ENCODE measurements at places on chromosomes 3 and 15. TPM values are rescaled to one million over a fixed set of nuclear protein-coding genes. Genes with fewer than 3 reads are reported as not detected.

The CYP8B1 gene
- total RNA-seq, result not detected

The LMCD1 gene
- 4.8 TPM for total RNA-seq

The CCR9 gene
- not detected for total RNA-seq

The GXYLT2 gene
- not detected for total RNA-seq

The SYNPR gene
- total RNA-seq, result not detected

The KNG1 gene
- total RNA-seq, result not detected

The LARP6 gene
- total RNA-seq, result 4.4 TPM

DNA sequence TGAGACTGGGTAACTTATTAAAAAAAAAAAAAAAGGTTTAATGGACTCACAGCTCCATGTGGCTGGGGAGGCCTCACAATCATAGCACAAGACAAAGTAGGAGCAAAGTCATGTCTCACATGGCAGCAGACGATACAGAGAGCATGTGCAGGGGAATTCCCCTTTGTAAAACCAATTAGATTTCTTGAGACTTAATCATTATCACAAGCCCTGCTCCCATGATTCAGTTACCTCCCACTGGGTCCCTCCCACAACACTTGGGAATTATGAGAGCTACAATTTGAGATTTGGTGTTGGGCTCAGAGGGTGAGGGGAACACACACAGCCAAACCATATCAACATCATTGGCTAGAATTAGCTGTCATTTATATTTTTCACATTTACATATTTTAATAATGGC, 221.0 kb downstream of the RSRC1 start:
- DNase-seq, result no peak

DNA sequence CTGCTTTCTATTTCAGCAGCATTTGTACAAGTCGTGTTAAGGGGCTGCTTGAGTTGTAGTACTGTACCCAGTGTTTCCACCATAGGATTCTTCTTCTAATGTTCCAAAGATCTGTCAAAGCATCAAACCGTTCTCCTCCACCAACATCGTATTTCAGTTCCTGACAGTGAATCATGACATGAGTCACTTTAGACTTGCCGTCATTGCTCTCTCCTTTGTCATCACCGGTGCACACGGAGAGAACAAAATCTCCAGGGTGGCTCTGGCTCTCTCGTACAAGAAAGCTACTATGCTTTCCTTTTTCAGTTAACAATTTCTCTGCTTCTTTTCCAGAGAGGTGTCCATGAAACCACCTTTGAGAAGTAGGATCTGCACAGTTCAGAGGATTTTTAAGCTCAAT, 270.9 kb upstream of the CCDC54 start:
- DNase-seq, result no peak

GRCh38 chr15:96089405-96090058, 241.0 kb upstream of the NR2F2 start:
- no peak for DNase-seq

DNA sequence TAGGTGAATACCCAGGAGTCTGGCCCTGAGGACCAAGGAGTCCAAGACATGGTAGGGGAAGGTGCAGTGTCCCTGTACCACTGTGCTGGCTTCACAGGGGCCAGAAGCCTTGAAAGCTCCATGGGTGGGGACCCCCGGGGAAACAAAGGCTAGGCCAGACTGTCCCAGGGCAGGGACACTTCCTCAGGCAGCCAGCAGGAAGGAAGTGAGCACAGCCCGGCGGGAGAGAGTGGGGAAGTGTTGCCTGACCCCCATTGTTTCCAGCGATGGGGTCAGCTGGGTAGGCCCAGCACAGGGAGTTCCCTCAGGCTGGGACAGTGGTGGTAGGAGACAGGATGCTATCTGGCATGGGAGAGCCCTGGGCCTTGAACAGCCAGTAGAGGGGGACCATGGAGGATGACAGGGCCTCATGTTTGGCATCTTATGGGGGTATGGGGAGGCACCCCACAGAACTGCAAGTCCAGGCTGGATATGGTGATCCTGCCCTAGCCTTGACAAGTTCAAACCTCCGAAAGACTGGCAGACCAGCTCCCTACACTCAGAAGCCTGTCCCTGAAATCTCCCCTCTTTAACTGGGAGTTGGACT, 1.2 kb upstream of the HYAL2 start:
- DNase-seq, result no peak

GRCh38 chr15:38688761-38689160, 124.1 kb upstream of the RASGRP1 start:
- no peak for DNase-seq

GRCh38 chr3:183634707-183635106, 716 bp upstream of the KLHL24 start:
- DNase-seq, result no peak

DNA sequence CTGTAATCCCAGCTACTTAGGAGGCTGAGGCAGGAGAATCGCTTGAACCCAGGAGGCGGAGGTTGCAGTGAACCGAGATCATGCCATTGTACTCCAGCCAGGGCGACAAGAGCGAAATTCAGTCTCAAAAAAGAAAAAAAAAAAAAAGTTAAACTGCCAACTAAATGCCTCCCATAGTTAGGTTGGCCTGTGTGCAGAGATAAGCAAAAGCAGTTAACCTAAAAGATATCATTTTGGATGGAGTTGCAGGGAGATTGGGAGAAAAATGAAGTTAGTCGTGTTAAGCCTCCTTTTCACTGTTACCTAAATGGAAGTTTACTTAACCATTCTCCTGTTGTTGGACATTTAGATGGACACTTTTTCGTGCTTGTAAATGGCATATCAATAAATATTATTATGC, 11.4 kb upstream of the FETUB start:
- no peak for DNase-seq

GRCh38 chr15:52858782-52859176, 68.6 kb upstream of the ONECUT1 start:
- no peak for DNase-seq

DNA sequence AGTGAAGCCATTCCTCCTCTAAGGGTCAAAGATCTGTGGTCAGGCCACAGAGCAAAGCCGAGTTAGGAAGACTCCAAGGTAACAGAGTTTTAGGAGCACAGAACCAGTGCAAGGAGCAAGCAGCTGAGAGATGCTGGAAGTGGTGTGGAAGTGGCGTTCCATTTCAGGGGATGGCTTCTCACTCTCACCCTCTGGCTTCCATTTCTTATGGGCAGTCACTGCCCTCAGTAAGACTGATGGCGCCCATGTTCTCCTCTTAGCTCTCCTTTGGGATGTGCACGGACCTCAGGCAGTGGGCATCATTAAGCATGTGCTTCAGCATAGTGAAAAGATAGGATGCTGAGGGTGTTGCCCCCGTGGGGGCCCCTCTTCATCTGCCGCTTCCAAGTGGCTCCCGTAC, 90.3 kb downstream of the ASB7 start:
- DNase-seq, result no peak

DNA sequence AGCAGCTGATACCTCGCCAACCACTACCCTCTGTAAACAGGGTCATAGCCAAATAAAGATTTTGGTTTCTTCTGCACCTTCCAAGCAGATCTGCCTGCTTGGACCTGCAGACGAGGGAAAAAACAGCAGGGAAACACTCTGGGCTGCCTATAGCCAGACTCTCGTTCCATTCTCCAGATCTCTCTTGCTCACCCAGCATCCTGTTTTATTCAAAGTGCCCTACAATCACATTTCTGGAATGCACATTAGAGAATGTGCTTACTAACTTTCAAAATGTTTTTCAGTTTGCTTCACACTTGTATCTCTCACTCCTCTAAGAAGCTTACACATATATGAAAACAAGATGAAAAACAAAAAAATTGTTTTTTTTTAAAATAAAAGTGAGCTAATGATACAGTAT, 71.4 kb downstream of the MLH1 start:
- no peak for DNase-seq

DNA sequence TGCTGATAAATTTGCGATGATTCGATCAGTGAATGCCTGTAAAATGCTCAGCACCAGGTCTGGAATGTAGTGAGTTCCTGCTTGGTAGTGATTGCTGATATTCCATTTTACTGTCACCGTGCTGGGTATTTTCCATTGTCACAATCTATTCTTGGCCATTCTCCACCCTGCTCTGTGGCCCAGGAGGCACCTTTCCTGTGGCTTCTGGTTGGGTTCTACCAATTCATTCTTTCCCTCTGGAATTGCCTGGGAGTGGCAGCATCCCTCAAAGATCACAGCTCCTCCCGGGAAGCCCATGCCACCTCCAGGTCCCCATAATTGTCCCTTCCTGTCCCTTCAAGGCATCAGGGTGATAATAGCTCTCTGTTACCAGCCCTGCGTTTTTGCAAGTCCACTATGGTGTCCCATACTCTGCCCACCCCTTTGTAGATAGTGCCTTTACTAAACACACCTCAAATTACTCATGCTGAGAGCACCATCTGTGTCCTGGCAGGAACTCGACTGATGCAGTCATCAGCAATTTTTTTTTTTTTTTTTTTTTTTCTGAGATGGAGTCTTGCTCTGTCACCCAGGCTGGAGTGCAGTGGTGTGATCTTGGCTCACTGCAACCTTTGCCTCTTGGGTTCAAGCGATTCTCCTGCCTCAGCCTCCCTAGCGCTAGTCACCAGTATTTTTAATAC, 177.8 kb upstream of the PROK2 start:
- DNase-seq, result no peak

- DNase-seq, result no peak
Observed at GRCh38 chr15:77846986-77847385, 214.3 kb upstream of the LINGO1 start.

GRCh38 chr3:9942934-9943690, 9.1 kb downstream of the PRRT3 start:
- DNase-seq, result no peak

- DNase-seq, result no peak
Observed at GRCh38 chr15:78841891-78842290, 30.6 kb upstream of the ADAMTS7 start.

DNA sequence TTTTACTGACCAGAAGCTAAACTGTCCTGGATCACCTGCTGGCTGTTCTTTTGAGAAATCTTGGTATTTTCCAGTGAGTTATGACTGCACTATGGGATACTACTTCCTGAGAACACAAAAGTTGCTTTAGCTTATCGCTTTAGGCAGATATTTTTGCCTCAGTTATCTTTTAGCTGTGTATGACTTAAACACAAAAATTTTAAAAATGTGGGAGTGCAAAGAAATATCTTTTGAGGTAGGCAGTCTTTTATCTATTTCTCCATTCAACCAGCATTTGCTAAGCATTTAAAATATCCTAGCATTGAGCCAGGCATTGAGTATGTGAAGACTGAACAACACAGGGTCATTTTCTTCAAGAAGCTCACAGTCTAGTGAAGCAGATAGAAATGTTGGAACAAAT, 981.9 kb downstream of the FHIT start:
- DNase-seq, result no peak

GRCh38 chr15:60350108-60350507, 47.7 kb downstream of the ANXA2 start:
- no peak for DNase-seq

DNA sequence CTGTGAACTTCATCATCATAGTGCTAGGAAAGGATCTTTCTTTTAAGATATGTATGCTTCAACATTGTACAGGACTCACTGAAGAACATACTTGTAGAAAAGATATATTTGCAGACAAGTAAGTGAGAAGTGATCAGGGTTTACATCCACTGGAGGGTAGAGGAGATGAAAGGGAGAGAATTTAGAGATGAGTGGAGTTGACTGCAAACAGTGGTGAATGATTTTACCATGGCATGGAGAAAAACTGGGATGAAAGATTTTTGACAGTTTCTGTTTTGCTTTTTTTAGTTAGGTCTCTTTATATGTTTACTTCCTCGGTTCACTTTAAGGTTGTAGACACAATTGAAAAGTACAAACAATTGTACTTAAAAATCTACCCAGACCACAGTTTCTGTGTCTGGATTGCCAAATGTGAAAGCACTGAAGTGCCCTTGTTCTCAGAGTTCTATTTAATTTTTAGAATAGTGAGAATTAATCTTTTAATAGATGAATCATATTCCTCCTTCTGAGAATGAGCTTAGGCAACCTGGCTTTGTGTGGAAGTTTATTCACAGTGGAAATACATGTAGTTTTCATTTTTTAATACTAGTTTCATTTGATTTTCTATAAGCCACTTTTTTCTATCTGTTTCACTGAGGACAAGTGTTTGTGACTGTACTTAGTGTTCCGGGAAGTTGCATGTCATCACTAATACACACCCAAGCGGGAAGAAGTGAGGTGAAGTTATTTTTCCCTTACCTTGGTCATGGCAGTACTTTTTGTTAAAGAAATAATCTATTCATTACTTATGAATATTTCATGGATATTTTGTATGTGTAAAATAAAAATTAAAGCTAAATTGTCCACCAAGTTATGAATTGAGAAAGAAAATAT, 1.8 kb upstream of the GPR171 start:
- no peak for DNase-seq

DNA sequence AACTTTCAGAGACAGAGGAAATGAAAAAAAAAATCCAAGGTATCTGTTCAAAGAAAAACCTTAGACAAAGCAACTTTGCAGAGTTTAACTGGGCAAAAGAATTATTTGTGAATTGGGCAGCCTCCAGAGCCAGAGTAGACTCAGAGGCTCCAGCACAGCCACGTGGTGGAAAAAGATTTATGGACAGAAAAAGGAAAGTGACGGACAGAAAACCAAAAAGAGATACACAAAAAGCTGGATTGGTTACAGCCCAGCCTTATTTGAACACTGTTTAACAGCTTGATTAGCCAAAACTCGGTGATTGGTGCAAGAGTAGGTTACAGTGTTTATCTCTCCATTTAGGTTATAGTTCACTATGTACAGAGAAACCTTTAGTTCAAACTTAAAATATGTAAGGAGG, 23.7 kb upstream of the GPD1L start:
- no peak for DNase-seq

GRCh38 chr3:21783839-21784238, 32.8 kb upstream of the ZNF385D start:
- DNase-seq, result no peak

DNA sequence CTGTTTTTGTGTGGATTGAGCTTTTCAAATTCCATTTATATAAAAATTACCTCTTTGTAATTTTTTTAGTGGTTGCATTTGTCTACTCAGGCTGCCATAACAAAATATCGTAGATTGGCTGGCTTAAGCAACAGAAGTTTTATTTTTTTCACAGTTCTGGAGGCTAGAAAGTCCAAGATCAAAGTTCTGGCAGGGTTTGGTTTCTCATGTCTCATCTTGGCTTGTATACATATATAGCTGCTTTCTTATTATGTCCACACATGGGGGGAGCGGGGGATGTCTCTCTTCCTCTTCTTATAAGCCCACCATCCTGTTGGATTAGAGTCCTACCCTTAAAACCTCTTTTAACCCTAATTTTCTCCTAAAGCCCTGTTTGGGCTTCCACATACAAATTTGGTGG, 28.5 kb downstream of the MGA start:
- DNase-seq, result no peak

DNA sequence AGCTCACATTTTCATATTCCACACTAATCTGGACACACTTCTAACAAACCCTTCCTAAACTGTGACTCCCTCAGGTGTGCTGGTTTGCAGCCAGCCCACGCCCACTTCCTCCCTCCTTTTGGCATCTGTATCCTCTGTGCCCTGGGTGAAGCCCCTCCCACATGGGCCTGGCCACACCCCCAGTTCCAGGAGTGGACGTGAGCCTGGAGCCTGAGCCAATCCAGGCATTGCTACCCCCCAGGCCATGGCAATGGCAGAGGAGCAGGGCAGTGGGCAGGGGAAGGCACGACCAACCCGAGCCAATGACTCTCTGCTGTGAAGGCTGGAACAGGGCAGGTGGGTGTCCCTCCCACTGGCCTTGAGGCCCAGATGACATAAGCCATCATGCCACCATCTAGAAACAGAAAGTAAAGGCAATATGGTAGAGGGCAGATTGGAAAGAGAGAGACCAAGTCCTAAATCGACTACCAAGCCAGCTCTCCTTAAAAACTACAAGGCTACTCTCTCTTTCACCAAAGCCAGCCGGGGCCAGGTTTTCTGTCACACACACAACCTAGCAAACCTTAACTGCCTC, 18.6 kb downstream of the FAM174B start:
- DNase-seq, result peak; percentile 53
